Stimulated activated CD8-positive, alpha-beta memory T cell treated with anti-CD3 and anti-CD28 coated beads, Interleukin-7, amount 100 ng/mL, for 4 hours (primary cell): ENCODE measurements at places on chromosomes 2 and 18.

DNA sequence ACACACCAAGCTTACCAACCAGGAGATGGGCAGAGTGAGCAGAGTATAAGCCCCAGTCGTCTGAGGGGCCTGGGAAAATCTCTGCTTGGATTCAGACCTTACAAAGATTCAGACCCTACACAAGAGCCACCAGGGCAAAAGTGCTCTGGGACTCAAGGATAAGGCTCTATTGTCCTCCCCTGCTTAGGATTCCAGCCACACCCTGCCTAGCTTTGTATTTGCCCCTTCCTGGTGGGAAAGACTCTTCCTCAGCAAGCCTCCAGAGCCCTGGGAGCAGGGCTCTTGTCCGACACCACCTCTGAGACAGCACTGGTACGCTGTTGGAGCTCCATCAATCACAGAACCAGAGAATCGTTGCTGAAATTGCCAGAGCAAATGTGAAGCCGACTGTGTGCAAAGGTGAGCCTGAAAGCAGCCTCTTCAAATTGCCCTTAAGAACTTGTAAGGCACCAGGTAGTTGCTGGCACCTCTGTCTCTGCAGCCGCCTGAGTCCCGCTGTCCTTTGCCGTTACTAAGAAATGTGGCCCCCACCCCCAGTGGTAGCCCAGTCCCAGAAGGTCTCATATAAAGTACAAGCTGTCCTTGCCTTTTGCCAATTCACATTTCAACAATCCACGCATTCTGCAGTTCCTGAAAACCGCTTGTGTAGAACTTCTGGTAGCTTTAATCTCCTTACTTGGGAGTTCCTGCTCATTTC is 148.7 kb downstream of the CTIF start:
- DNase-seq, result no peak

DNA sequence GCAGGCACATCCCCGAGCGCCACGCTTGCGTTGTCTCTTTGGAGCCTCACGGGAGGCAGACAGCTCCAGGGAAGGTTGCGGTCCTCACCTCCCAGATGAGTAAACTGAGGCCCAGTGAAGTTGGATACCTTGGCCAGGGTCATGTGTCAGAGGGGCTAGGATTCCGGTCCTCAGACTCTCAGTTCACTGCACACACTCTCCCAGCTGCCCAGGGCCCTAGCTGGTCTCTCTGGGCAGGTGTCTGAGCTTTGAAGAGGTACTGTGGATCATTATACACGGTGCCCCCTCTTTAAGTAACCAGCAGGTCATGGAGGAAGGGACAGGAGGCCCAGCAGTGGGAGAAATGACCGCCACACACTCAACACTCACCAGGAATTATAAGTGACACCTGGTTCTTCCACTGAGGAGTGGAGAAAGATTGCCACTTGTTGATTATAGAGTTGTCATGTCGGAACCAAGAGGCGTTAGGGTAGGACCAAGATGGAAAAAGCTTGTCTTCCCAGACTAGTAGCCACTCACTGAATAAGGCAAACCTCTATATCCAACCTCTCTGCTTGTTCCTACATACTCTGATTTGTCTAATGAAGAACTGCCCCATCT is 588 bp downstream of the TMEM214 start:
- DNase-seq, result no peak

- DNase-seq, result no peak
Measured at GRCh38 chr18:45771587-45772480, 47.9 kb downstream of the SLC14A1 start.

DNA sequence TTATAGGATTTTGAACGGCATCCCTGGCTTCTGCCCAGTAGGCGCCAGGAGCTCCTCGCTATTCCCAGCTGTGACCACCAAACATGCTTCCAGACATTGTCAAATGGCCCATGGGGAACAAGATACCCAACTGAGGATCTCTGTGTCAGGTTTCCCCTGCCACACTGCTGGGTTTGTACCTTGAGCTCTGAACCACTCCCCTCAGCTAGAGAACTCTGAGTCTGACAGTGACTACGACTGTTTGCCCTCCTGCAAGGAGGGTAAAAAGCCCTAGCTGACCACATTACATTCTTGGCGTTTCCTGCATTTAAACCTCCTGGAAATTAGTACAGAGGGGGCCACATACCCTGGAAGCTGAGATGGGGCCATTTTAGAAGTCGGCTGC is 12.4 kb downstream of the LRRFIP1 start:
- no peak for DNase-seq

GRCh38 chr2:55906993-55907392 is 16.6 kb downstream of the EFEMP1 start:
- DNase-seq, result no peak

DNA sequence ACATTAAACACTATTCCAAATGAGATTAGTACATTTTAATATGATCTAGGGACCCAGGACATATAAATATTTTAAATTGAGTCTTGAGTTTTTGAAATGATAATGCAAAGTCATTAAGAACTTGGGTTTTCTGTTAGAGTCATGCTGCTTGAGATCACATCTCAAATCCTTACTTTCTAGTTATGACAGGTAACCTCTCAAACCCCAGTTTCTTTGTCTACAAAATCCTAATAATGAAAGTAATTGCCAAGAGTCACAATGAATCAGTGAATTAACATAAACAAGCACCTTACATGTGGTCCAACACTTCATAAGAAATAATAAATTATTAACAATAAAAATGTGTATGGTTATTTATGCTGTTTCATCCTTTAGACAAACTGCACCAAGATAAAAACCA is 607.6 kb downstream of the LRP1B start:
- DNase-seq, result no peak

- DNase-seq, result no peak
Measured at GRCh38 chr2:152568531-152568930, 148.7 kb downstream of the PRPF40A start.

- no peak for DNase-seq
Measured at GRCh38 chr2:121147766-121148165, 137.2 kb downstream of the TFCP2L1 start.

DNA sequence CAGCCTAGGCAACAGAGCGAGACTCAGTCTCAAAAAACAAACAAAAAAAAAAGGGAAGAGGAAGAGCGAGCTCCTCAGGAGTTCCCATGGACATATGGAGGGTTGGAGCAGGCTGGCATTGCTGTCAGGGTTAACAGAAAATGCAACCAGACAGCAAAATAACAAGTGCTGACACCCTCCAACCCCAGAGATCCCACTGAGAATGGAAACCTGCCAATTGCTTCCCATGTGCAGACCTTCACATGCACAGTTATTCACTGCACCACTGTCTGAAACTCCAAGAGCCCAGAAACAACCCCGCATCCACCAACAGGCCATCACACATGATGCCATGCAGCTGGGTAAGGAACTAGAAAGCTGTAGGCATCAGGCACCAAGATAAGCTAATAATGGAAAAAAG is 43.5 kb downstream of the TFCP2L1 start:
- no peak for DNase-seq

GRCh38 chr2:177165721-177166711 is 46.6 kb upstream of the HNRNPA3 start:
- DNase-seq, result no peak

GRCh38 chr2:15670981-15671380 is 79.3 kb downstream of the DDX1 start:
- no peak for DNase-seq

DNA sequence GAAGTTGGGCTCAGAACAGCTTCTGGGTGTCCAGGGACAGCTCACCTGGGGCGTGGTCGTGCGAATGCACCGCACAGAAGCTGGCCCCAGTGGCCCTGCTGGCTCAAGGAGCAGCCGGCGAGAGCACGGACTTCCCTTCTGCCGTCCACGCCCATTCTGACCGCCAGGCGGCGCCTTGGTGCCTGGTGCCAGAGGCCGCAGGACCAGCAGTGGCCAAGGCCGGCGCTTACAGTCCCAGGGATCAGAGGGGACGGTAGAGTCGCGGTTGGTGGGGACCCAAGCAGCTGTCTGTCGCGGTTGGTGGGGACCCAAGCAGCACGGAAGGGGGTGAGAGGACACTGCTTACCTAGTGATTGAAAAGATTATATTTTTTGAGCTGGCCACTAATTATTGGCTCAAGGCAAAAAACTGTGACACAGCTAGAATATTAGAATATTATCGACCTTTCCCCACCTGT is 25.7 kb downstream of the NPPC start:
- DNase-seq, result no peak

DNA sequence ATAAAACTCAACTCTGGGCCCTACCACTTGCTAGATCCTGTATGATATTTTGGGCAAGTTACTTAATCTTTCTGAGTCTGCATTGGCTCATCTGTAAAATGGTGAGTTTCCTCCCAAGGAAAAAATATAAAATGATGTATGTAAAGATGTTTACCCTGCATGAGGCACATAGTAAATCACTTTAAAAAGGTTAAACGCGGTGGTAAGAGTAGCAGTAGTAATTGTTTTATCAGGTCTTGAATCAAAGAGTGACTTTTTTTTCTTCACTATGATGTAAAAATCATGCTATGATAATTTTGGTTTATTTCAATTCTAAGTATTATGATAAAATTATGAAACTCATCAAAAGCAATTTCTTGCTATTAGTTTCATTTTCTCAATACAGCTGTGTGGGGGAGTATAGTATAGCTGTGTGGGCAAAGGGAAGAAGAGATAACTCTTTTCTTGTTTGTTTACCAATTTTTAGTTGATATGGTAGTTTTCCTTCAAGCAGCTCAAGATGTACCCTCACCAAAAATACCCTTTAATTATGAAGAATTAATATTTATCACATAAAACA is 10.7 kb downstream of the ARHGAP15 start:
- DNase-seq, result no peak

DNA sequence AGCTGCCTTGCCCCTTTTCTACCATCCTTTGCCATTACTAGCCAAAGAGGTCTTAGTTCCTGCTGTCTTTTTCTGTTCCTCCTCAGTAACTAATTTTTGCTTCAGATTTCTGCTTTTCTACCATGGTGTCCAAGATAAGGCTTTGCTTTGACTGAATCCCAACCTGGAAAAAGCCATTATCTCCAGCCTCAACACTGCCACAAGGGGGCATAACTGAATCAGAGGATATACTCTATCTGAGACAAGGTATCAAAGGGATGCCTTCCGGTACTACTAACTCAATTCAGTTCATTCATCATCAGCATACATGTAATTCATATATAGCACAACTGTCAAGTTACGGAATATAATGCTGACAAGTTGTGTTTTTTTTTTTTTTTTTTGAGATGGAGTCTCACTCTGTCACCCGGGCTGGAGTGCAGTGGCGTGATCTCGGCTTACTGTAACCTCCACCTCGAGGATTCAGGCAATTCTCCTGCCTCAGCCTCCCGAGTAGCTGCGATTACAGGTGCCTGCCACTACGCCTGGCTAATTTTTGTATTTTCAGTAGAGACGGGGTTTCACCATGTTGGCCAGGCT is 11.4 kb downstream of the OSGEPL1 start:
- no peak for DNase-seq

- DNase-seq, result no peak
Measured at GRCh38 chr2:69082430-69082997, 69.5 kb downstream of the ANTXR1 start.

GRCh38 chr2:147456779-147457178 is 388.1 kb upstream of the ACVR2A start:
- DNase-seq, result no peak

GRCh38 chr2:179569831-179570233 is 291.6 kb downstream of the ZNF385B start:
- no peak for DNase-seq

DNA sequence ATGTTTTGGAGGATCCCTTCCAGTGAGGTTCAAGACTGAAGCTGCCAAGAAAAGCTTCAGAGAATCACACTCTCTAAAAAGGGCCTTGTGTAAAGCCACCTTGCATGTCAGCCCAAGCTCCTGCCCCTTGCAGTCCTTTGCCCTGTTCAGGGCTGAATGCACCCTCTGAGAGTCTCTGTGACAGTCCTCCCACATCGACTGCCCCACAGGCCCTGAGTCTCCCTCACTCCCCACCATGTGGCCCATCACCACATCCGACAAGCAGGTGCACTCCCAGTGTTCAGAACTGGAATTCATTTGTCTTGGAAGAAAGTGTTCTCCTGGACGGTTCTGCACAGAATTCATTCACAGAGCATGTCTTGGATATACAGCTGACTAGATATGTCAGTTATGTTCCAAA is 31.0 kb downstream of the BCL11A start:
- no peak for DNase-seq

GRCh38 chr2:156005531-156005930 is 327.0 kb downstream of the NR4A2 start:
- no peak for DNase-seq

DNA sequence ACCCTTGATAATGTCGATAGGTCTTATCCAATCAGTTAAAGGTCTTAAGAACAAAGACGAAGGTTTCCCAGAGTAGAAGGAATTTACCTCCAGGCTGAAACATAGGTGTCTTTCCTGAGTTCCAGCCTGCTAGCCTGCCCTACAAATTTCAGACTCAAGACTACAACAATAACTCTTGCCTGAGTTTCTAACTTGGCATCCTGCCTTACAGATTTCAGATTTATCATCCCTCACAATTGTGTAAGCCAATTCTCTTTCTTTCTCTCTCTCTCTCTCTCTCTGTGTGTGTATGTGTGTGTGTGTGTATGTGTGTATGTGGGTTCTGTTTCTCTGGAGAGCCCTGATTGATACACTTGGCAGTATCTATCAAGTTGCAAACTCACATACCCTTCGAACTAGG is 37.2 kb upstream of the B4GALT6 start:
- no peak for DNase-seq

- peak; percentile 28 for DNase-seq
Measured at GRCh38 chr2:241620419-241620769, 16.6 kb downstream of the THAP4 start.

GRCh38 chr2:137964066-137964858 is at the start of gene HNMT:
Gene HNMT (plus strand): TSS chr2:137964473. CDS start chr2:137964492, 19 bp downstream.
- no peak for DNase-seq

DNA sequence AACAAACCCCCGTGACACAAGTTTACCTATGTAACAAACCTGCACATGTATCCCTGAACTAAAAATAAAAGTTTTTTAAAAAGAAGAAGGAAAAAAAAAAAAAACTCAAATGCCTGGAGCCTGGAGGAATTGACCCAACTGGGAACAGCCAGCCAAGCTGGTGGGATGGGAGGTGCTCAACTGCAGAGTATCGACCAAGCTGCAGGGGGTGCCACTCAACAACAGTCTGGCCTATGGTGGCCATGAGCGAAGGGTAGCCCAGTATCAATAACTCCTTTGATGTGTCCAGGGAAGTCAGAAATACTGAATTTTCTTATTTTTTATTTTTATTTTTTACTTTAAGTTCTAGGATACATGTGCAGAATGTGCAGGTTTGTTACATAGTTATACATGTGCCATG is 310.3 kb upstream of the DLGAP1 start:
- no peak for DNase-seq

- no peak for DNase-seq
Measured at GRCh38 chr2:43085929-43086328, 140.5 kb downstream of the ZFP36L2 start.

GRCh38 chr2:26521054-26521912 is 43.4 kb upstream of the OTOF start:
- DNase-seq, result no peak

- no peak for DNase-seq
Measured at GRCh38 chr2:166404831-166405568, 29.3 kb upstream of the SCN9A start.

DNA sequence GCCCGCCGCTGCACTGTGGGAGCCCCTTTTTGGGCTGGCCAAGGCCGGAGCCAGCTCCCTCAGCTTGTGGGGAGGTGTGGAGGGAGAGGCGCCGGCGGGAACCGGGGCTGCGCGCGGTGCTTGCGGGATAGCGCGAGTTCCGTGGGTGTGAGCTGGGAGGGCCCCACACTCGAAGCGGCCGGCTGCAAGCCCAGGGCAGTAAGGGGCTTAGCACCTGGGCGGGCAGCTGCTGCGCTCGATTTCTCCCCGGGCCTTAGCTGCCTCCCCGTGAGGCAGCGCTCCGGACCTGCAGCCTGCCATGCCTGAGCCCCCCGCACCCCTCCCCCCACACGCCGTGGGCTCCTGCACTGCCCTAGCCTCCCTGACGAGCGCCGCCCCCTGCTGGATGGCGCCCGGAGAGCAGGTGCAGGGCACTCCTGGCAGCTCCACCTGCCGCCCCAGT is 124.4 kb downstream of the CCDC178 start:
- DNase-seq, result no peak
